Hematopoietic multipotent progenitor cell treated with erythropoietin and hydrocortisone succinate and interleukin-3 and kit ligand, for 15 days (in vitro differentiated cells): ENCODE measurements at places on chromosomes 13 and 19.

- no peak for DNase-seq
These were observed 3.9 kb downstream of the AP1M2 start for GRCh38 chr19:10583036-10583776.

GRCh38 chr13:47555235-47555634 is 445.8 kb downstream of the SUCLA2 start:
- no peak for DNase-seq

- no peak for DNase-seq
These were observed 310.6 kb downstream of the FGF14 start for GRCh38 chr13:102091231-102091630.

- no peak for DNase-seq
These were observed 4.7 kb upstream of the CCDC169 start for GRCh38 chr13:36302289-36302688.

DNA sequence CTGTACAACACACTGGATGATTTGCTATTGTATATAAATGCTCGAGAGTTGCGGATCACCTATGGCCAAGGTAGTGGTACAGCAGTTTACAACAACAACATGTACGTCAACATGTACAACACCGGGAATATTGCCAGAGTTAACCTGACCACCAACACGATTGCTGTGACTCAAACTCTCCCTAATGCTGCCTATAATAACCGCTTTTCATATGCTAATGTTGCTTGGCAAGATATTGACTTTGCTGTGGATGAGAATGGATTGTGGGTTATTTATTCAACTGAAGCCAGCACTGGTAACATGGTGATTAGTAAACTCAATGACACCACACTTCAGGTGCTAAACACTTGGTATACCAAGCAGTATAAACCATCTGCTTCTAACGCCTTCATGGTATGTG is 21.5 kb downstream of the OLFM4 start:
- no peak for DNase-seq

DNA sequence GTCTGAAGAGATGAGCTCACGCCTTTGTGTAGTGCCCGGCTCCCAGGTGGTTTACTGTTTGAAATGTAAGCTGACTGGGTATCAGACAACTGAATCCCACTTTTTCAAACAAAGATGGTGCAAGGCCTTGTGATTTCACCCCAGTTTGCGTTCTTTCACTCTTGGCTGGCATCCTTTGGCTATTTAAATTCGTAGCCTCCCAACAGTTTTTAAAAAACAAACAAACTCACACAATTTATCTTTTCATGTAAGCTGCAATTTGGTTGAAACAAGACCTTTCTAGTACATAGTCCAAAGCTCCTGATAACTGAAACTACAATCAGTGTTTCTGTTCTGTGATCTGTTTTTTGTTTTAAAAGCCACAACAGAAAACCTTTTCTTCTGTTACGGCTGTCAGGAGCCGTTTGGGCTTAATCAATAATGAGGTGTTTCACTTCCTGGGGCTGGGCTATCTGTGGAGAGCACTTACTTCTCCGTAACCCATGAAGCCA is 65.1 kb upstream of the NPAS1 start:
- DNase-seq = no peak

GRCh38 chr19:45613926-45614725 is 12.1 kb upstream of the GPR4 start:
- DNase-seq = peak; percentile 37

- DNase-seq = peak; percentile 15
These were observed 431 bp downstream of the GYS1 start for GRCh38 chr19:48992581-48993174.

GRCh38 chr19:19061506-19061905 is 2.3 kb upstream of the SLC25A42 start:
- DNase-seq = peak; percentile 66

DNA sequence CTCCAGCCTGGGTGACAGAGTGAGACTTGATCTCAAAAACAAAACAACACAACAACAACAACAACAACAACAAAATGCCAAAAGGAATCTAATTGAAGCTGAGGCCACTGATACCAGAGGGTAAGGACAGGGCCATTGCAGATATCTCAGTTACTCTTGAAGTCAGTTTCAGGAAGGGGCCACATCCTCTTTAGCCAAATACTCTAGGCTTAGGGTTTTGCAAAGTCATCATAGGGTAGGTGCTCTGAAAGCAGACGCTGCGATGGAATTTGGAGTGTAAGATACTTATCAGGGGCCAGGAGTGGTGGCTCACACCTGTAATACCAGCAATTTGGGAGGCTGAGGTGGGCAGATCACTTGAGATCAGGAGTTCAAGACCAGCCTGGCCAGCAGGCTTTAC is 46.6 kb upstream of the UBAC2 start:
- no peak for DNase-seq

- DNase-seq = no peak
These were observed 23.1 kb downstream of the MAU2 start for GRCh38 chr19:19343762-19344161.

GRCh38 chr19:48203222-48203793 is 32.8 kb downstream of the ZSWIM9 start:
- DNase-seq = no peak
